ENCODE measurements at places on chromosomes 7 and 10.

DNA sequence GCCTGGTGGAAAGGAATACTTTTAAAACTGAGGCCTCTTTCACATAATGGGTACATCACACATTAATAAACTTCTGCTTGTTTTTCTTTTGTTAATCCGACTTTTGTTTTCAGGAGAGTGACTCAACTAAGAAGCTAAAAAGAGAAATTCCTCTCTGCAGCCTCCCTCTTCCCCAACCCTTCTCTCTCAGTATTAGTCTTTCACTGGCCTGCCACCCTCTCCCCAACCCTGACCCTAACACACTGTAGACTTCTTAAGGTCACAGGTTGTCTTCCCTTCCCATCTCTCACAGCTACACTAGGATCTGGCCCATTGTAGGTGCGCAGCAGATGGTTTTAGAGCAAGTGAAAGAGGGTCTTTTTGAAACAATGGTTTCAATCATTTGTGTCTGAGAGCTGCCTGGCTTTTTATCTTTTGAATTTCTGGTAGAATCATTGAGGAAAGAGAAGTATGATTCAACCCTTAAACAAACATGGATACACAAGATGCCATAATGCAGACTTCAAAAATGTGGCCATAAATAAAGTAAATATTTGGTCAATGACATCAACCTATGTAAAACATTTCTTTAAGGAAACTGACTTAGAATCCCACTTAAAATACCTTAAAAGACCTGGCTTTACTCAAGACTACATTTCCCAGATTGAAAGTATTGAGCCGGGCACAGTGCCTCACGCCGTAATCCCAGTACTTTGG is 17.9 kb upstream of the FFAR4 start:
- DNase-seq = no peak

DNA sequence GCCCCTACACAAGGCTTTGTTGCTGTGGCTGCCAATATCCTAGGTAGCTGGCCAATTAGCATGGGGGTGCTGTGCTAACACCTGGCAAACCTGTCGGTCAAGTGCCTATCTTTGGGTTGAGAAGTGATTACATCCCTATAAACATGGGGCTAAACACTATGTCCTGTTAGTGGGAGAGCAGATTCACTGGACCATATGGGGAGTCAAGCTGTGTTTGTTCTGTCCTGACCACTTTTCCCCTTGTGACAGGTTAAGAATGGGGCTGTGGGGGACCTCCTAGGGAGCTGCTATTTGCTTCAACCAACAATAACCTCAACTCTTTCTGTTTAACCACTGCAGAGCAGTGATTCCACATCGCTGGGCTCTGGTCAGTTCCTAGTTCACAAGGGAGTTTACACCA is 151.5 kb upstream of the AOAH start:
- DNase-seq = no peak

DNA sequence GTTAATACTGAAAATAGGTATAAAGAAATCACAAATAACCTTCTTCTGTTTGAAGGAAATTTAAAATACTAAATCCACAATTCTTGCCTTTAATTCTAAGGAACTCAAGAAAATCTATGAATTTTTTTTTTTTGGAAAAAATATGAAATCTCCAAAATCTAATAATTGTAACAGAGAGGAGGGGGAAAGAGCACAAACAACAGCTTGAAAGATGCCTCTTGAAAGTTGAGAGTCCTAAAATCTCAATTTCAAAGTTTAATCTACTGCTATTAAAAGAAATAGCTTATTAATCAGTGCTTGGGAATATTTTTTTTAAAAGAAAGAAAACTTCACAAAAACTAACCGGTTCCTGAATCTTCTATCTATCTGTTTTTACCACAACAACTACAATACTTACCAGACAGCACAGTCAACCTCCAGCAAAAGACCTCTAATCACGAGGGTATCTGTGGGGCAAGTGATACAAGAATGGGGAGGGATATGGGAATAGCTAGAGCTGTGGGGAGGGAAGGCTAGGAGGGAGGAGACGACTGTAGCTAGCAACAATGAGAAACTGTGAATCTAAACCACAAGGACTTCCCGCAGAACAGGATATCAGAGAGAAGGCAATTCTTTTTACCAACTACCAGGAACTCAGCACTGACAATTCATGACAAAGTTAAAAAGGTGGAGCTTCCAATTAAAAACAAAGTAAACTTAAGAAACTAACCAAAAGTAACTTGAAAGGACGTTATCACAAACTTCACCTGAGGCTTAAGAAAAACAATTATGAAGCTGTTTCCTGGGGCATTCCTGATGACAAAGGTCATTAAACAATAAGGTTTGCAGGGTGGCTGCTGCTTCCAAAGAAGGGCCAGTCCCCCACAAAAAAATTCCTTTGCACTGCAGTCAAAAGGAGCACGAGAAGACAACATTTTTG is at the start of gene USP54:
USP54 (minus strand) TSS at position 462 of the 919 bp plus-strand sequence. CDS start 15,684 bp downstream, outside the sequence.
- DNase-seq = no peak

DNA sequence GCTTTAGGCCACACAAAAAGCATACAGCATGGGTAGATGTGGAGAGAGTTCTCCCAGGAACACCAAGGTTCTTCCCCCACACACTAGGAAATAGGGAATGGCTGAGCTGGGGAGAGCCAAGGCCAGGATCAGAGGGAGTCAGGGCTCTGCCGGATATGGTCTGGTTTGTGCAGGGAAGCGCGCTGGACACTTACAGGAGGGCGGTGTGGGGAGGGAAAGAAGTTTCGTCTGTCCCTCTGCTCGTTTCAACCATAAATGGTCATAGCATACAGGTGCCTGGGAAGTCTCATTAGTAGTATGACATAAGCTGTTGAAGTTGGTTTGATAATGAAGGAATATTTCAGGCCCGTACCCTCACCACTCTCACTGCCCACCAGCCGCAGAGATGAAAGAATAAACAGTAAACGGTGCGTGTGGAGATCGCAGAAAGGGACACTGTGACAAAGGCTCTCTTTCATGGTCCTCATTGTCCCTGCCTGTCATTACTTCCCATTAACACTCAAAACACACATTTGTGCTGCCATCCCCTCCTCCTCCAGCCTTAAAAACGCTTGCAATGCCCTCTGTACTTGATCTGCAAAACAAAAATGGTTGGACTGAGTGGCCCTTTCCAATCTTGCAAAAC is 207.2 kb downstream of the CELF2 start:
- no peak for DNase-seq

DNA sequence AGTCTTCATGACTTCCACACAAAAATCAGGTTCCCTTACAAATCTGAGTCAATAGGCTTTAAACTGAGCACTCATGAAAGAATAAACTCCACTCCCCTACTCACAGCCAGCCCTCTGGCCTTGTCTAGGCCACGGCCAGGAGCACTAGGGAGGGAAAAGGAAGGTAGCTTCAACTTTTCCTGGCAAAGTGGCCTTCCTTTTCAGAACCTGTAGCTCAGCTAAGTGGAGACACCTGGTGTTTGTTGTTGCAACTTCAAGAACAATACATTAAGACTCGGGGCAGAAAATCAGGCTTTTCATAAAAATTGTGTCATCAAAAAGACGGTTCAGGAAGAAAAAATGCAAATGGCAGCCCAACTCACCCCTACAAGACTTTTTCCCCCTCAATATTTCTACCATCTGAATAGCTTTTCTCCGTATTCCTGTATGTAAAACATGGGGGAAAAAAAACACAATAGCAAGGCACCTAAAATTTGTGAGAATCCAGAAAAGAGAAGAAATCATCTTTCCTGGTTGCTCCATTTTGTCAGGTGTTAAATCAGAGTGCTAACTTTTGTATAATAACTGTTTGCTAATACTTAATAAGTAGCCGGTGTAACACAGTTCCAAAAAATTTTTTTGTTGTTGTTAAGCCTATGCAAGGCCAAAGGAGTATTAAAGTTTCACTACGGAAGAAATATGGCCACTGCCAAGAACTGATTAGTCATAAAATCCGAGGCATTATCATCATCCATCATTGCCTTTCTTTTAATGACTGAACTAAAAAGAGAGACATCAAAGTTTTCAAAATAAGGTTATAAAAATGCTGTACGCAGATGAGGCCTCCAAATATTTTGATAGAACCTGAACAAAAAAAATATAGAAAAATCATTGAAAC is 66.2 kb upstream of the ARID5B start:
- DNase-seq = no peak

GRCh38 chr10:11611248-11612020 is at the start of gene USP6NL:
TSS of gene USP6NL (minus strand) at chr10:11611650. CDS start at chr10:11597634, 14,016 bp downstream.
- peak; percentile 69 for DNase-seq

DNA sequence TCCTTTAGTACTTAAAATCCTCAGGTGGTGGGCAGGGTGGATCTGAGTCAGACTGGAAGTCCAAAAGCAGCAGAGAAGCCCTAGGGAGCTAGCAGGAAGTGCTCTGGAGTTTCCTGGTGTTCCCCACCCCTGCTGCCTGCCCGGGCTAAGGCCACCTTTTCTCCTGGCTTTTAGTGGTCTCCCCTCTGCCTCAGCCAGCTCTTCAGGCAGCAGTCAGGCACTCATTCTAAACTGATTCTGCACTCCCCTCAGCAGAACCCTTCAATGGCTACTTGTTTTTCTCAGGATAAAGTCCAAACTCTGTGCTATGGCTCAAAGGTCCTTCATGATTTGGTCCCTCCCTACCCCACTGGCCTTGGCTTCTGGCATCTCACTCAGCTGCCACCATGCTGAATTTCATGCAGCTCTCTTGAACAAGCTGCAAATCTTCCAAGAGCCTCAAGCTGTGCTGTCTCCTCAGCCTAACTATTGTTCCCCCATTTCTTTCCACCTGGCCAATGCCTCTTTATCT is 28.9 kb upstream of the DNMBP start:
- DNase-seq = no peak

- no peak for DNase-seq
These were observed 26.4 kb upstream of the SVOPL start for GRCh38 chr7:138727336-138728099.

GRCh38 chr10:126045861-126046260 is 149.5 kb downstream of the FANK1 start:
- no peak for DNase-seq

DNA sequence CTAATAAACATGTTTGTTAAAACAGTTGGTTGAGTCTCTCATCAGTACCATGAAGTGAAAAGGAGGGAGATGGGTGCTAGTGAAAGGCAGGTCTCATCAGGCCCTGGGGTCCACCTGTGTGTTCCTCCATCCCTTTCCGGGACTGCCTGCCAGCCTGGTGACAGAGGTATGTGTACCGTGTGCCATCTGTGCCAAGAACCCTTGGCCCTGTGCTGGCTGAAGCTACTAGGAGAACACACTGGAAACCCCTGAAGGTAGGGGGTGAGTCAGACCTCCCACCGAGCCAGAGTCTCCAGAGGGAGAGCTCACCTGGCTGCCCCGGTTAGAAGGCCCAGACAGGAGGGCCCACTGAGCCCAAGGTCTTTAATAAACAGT is 2.3 kb downstream of the DDIT4 start:
- DNase-seq = no peak

GRCh38 chr7:138459413-138460175 is 465 bp upstream of the TRIM24 start:
- DNase-seq = peak; percentile 100

DNA sequence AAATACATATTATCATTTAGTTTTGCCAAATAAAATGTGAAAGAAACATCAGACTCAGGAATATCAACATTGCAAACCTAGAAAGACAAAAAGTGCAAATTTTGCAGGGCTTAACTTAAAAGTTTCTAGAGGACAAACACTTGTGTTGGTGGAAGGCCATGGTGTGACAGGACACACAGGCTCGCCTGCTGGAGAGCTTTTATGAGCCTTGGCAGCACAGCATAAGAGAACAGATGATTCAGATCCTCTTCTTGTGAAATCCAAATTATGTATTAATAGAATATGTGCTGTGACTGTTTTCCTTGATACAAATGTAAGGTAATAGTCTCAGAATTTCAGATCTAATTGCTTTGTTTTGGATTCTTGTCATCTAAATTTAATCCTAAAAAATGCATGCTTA is 72.9 kb upstream of the ABCB5 start:
- DNase-seq = no peak

DNA sequence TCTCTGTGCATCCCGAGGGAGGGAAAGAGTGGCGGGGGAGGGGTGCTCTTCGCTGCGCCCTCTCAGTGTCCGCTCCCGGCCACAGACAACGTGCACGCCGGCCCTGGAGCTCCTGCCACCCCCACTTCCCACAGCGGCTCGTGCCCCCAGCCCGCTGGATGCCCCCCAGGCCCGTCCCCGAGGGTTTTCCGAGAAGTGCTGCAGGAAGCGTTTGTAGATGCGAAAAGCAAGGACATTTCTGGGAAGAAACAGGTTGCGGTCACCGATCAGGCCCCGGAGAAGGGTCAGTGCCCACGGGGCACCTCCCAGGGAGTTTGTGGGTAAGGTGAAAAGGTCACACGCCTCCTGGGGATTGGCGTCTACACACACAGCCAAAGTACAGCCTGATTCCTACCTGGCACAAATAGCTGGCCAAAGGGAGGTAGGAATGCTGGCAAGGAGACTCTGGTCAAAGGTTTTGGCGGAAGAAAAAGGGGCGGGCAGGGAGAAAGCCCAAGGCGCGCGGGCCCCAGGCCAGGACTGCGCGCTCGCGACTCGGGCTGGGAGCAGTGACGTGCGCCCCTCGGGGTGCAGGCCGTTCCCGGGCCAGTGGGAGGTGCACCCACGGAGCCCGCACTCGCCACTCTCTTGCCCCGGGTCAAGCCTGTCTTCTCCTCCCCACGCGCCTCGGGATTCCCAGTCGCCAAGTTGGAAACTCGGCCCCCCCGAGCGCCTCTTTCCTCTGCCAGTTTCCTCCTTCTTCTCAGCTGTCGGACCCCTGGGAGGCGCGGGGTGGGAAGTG is 1.5 kb upstream of the NRP1 start:
- DNase-seq = no peak

GRCh38 chr10:110802551-110803238 is 69.0 kb upstream of the PDCD4 start:
- peak; percentile 39 for DNase-seq

- no peak for DNase-seq
These were observed 3.6 kb downstream of the SMARCD3 start for GRCh38 chr7:151244841-151245346.

- DNase-seq = no peak
These were observed 45.1 kb upstream of the ADAM12 start for GRCh38 chr10:126433351-126433750.

DNA sequence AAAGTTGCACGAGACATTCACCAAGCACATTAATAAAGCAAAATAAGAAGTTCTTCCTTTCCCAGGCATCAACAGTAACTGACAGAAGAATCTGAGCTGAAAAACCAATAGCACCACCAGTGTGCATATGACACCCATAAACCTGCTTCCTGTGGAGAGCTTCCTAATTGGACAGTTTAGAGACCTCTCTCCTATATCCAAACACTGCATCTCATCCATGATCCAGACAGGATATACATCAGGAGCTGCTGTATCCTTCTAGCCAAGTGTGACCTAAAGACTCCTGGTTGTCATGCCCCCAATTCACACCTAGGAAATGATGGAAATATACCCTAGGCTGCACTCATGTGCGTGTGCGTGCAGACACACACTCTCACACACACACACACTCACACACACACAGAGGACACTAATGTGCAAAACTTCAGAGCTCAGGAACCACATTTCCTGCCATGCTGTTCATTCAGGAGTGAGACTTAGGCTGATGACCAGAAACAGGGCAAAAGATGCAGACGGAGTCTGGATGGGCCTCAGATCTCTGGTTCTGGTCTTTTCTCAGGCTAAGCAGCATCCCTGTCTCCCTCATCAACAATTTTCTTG is 58.0 kb downstream of the MAP3K8 start:
- no peak for DNase-seq

- DNase-seq = no peak
These were observed 562 bp downstream of the GRK5 start for GRCh38 chr10:119207713-119208552.
